Activated CD8-positive, alpha-beta memory T cell treated with anti-CD3 and anti-CD28 coated beads for 48 hours (primary cell): ENCODE measurements at places on chromosomes 7 and 10.

GRCh38 chr10:122486406-122487080, 25.2 kb downstream of the HTRA1 start:
- no peak for DNase-seq

- no peak for DNase-seq
These were observed 33.9 kb downstream of the C10orf105 start for GRCh38 chr10:71685554-71686232.

DNA sequence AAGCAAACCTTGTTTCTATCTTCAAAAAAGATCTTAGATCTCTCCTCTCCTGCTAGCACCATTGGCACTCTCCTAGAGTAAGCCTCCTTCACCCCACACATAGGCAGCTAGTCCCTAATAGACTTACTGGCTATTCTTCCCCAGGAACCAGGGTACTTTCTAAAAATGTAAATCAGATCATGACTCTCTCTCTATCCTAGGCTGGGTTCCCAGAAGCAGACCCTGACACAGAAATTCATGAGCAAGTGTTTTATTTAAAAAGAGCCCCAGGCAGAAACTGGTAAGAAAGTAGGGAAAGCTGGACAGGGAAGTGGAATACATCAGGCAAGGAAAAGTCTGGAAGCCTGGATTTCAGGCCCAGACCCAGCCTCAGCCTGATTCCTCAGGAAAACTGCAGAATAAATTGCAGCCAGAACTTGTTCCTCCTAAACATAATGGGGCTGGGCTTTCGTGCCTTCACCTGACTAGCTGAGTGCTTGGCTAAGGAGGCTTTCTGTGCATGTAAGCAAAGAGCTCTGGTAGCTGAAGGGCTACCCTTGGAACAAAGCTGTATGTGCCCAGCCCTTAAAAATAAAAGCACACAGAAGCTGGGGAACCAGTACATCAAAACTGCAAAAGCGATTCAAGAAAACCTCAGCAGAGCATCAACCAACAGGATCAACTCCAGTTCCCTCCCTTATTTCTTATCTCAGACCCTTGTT, 18.8 kb upstream of the SORBS1 start:
- DNase-seq: no peak

DNA sequence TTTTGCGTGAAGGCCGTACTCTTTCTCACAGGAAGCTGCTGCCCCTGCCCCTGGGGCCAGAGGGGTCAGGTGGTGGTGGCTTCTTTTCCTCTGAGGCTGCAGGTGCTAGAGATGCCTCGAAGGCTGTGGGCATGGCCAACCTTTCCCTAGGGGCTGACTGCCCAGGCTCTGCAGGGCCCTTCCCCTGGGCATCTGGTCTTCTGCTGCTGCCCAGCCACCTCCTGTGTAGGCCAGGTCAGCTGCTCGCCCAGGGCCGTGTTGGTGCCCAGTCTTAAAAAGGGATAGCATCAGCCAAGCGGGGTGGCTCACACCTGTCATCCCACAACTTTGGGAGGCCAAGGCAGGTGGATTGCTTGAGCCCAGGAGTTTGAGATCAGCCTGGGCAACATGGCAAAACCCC, 114.3 kb downstream of the FAM53B start:
- no peak for DNase-seq
